AG04450 (cell line): ENCODE measurements at places on chromosomes 7 and 10. TPM values are rescaled to one million over a fixed set of nuclear protein-coding genes. Genes with fewer than 3 reads are reported as not detected.
A peak's percentile ranks its signal among the peaks of the same experiment; 100 is the strongest.

DNA sequence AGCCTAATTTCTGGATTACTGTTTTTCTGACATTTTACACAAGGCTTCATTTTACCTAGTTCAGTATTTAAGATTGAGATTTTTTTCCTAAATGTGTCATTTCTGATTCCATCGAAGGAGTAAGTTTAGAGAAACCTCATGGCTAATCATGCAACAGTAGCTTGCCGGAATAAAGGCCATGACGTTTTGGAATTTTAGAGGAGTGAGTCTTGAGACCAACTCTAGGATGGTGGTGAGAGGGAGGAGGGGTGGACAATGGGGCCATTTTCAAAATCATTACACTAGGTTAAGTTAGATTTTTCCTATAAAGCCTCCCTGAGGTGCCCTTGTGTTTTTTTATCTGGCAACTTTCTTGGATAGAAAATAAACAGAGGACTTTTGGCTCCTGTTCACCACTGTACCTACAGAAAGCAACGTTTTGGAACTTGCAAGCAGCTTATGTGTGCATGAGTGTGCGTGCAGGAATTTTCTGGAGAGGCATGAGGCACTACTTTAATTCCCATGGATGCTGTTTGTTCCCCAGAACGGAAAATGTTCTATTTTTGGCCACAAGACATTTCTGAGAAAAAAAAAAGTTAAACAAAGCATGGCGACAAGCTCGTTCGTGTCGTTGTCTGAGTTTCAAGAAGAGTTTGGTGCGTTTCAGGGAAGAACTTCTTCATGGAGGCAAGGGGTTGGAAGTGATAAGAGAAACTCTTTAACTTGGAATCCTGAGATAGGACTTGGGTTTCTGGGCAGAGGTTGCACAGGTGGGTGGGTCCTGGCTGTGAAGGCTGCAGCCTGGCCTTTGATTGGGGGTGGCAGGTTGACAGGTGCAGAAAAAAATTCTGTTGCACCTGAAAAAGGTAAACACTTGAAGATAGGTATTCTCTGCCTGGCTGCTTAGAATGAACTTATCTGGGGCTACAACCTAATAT lies 178.1 kb downstream of the PTEN start:
- no peak for DNase-seq

CLRN3 gene
- polyA plus RNA-seq = not detected in 2 replicates

- DNase-seq = no peak
Measured at GRCh38 chr10:508726-509125, 180.7 kb downstream of the DIP2C start.

DNA sequence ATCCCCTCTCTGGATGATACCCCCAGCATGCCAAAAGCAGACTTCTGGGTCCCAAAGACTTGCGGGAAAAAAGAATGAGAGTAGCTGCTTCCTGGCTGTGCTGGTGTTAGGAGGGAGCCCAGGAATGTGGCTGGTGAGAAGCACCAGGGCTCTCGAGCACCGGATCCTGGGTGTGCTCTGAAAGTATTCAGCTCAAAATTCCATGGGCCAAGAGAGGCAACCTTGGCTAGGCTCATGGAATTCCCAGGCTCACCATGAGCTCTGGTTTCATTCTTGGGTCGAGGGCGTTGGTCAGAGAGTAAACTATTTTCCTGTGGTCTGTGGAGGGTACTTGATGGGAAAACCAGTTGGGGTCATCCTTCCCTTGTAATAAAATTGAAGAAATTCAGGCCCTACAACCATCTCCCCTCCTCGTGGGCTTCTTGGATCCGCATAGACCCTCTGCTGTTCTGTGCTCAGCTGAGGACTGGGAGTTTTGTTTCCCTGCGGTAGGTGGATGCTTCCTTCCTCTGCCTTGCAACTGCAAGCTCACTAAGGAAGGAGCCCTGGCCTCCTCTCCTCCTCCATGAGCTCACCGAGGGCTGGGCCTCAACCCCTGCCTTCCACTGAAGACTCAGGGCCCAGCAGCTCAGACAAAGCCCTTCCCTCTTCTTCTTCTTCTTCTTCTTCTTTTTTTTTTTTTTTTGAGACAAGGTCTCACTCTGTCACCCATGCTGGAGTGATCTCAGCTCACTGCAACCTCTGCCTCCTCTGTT lies 34.5 kb upstream of the AQP1 start:
- no peak for DNase-seq

DNA sequence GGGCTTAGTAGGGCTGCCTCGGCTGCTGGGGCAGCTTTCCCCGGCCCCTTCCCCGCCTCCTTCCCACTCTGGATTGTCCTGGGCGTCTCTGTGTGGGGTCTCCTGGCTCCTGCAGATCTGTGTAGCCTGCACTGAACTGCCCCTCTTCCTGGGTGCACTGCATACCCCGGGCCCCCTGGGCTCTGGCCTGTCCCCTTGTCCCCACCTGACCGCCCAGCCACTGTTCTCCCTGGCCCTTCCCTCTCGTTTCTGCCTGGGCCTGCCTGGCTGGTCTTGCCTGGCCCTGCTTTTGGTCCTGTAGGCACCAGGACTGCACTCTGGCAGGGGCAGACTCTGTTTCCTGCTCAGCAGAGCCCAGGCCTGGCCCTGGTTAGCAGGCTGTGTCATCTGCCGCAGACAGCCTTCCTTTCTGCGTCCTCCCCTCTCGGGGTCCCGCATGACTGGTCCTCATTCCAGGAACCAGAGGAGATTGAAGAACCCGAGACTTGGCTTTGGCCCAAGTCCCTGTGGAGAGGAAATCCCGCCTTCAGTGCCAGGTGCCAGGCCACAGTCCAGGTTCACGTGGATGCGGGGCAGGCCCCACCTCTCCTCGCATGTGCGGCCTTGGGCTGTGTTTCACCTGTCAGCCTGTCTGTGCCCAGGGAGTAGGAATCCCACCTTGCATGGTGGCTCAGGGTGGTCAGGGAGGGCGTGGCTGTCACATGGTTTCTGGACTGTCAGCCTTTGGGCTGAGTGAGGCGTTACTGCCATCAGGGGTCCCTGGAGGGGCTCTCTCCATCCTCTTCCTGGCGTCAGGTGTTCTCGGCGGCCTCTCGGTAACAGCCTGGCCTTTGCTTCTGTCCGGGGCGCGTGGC lies 9.2 kb downstream of the INPP5A start:
- no peak for DNase-seq

DNA sequence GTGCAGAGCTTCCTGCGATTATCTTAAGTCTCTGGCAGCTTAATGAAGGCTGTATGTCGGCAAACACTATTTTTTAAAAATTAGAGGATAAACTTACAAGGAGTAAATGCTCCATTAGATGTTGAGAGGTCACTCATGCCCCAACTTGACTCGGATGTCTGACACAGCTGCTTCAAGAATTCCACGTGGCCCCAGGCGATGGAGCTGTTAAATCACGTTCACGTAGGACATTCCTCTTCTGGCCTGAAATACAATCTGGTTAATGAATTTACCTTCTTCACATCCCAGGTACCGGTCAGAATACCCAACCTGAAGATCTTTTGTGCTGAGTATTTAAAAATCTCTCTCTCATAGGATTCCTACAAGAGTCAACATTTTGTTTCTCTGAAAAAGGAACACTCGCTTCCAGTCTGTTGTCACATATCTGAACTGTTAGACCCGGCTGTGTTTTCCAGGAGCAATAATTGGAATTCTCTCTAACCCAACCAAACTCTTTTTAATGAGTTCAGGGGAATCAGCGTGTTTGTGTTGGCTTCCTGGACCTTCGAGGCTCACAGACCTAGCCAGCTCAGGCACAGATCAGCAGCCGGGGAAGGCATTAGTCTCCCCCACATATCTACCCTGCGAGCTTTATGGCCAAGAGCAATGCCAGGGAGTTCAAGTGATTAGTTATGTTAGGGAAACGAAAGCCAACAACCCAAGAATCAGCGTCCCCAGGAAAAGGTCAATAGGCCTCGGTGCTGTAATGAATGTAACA lies 284.9 kb downstream of the FGFR2 start:
- DNase-seq = no peak

DNA sequence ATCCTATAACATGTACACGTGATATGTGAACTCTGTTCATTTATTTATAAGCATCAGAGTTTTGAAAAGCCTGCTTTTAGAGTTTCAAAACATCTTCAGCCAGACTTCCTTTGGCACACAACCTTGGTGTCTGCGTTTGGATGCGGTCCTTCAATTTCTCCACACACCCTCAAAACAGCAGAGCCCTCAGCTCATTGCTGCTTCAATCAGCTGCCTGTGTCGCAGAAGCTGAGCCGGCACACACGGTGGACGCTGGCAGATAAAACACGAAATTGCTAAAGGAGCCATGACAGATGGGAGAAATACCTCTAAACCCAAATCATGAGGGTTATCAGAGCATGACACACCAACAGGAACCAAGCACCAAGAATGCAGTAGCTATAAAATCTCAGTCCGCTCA lies 396.4 kb upstream of the AKR1E2 start:
- no peak for DNase-seq

- DNase-seq = no peak
Measured at GRCh38 chr7:27305854-27306253, 63.3 kb downstream of the EVX1 start.

DNA sequence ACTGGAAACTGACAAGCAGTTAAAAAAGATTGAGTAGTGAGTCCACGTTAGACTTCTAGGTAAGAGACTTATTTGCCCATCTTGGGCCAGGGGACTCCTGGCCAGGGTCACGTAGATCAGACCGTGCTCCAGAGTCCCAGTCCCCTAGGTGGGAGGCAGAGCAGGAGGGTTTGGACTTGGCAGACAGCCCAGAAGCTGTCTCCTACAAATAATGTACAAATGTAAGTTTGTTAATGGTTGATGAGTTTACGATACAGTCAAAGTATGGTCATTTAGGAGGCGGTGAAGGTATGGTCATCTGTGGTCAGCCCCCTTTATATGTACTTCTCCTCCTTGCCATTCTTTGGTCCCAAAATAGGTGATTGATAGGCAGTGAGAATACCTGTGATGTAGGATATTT lies 28.2 kb downstream of the INPP5F start:
- DNase-seq = no peak

- no peak for DNase-seq
Measured at GRCh38 chr7:140024585-140024984, 38.2 kb downstream of the PARP12 start.

DNA sequence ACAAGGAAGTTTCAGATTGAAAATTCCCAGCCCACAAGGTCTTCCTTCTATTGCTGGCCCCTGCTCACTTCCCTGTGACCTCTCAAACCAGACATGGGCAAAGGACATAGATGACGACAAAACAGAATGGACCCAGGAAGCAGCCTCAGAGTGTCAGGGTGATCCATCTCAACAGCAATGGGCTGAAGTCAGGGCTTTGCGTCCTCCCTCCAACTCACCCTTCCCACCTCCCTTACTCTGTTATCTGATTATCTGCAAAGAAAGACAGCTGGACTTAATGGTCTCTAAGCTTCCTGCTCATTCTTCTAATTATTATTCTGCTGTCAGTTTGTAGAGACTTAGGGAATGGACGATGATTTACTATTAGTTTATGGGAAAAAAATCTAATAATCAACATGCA lies 115.9 kb downstream of the PIP4K2A start:
- no peak for DNase-seq

DNA sequence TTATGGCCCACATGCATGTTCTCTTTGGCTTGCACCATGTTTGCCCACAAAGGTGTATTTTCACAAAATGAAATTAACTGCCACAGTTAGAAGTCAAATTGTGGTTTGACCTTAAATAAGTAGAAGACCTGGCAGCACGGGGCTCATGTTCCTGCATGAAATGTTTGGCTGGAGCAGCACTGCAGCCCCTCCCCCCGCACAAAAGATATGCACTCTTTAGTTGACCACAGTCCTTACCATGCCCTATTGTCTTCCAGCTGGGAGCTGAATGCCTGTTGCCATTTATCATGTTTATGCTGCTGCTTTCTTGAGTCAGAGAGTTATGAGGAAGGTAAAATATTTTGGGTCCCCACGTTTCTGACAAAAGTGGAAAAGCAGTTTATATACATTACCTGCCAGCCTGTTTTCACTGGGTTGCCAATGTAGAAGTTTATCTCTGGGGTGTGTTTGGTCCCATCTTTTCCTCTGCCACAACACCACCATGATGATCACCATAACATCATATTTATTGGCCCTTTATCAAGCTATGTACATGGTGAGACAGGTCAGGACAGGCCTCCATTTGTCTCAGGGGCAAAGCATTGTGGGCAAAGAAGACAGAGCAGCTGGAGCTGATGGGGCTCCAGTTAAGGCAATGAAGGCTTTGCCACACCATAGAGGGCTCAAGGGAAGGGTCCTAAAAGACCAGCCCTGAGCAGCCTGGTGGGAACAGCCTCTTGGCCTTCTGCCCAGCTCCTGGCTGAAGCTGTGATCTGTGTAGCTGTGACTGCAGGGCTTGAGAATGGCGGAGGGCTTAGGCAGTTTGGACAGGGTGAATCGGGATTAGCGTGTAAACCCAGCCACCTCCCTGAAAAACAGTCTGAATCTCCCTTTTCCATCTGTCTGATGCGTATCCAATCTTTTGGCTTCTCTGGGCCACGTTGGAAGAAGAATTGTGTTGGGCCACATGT lies 5.4 kb downstream of the PRF1 start:
- DNase-seq = no peak

GRCh38 chr7:118245267-118246040 lies 20.9 kb downstream of the ANKRD7 start:
- no peak for DNase-seq

SPDYE11 gene
- 0.06 and 0.07 TPM in 2 replicates for polyA plus RNA-seq

DNA sequence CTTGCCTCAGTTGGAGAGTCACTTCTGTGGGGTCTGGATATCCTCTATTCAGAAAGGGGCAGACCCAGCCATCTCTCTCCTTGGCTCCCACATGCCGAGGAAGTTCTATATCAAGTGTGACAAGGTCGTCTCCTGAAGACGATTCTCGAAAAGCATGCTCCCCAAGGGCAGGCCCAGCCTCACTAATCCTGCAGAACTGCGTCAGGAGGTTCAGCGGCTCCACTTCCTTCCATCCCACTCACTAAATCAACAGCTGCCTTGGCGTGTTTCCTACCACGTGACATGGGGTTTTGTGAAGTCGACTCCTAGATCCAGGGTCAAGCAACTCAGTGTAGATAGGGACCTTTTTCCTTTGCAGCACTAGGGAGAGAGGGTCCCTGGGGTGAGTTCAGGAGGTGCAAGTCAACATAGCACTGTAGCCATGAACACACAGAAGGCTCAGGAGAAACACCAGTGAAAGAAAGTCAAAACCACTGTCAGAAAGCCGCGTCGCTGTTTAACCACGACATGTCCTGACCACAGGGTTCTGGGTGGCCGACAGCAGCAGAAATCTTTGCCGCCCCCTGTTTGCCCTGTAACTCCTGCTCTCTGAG lies 156.4 kb downstream of the PRPF18 start:
- DNase-seq = no peak

GRCh38 chr7:47724335-47724982 lies 142.5 kb upstream of the TNS3 start:
- peak; percentile 82 for DNase-seq

DNA sequence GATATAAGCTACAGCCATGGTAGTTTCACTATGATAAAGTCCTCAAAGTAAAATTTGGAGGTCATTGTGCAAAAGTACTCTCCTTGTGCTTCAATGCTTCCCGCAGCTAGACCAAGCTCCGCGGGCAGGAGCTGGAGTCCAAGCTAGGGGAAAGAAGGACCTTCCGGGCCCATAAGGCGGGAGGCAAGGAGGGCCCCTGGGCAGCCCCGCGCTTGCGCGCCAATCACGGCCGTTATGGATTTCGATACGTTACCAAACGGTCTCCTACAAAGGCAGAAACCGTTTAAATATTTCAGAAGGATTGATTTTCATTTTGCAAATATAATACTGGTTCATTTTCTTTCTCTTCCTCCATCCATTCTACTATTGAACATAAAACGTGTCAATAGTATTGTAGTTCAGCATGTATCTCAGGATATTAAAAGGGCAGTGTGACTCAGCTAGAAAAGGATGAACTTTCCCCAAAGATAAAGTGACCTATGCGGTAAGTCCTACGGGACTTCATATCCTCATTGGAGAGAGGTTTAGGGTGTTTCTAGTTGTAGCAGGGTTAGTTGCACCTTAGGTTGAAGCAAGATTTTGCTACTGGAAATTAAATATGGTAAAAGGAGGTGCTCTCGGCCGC lies 128.0 kb downstream of the KIF20B start:
- no peak for DNase-seq

EIF5AL1 gene
- 1.1 and 1.4 TPM in 2 replicates for polyA plus RNA-seq
